Erythroblast (primary cell): ENCODE measurements at places on chromosomes 12 and 14.
A peak's percentile ranks its signal among the peaks of the same experiment; 100 is the strongest.

GRCh38 chr12:52255926-52256583 is 18.4 kb upstream of the KRT86 start:
- no peak for DNase-seq

DNA sequence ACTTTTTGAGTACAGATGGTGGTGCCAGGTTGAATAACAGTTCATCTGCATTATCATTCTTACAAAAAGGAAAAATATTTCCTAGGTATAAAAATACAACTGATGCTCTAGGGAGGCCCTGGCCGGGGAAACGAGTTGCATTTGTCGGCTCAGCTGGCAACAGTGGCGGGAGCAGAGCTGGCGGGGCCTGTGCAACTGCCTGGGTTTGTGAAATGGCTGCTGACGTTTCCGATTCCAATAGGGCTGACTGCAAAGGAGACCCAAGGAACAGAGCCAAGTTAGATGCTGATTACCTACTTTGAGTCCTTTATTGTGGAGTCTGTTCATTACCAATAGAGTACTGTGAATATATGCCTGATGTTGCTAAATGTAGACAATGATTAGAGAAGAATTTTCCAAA is 25.8 kb upstream of the PHLDA1 start:
- DNase-seq, result no peak

GRCh38 chr14:24365600-24366412 is 2.2 kb upstream of the NFATC4 start:
- DNase-seq, result peak; percentile 89

GRCh38 chr14:90697132-90697531 is 119.1 kb downstream of the TTC7B start:
- DNase-seq, result no peak

- DNase-seq, result no peak
Observed at GRCh38 chr14:105742531-105742848, 216.1 kb downstream of the TMEM121 start.
